ENCODE measurements at places on chromosomes 1 and 21. TPM values are rescaled to one million over a fixed set of nuclear protein-coding genes. Genes with fewer than 3 reads are reported as not detected.

The AGTRAP gene
- 102 TPM for total RNA-seq

The SH3GLB1 gene
- total RNA-seq = 34.2 TPM

The PPP2R5A gene
- 23.1 TPM for total RNA-seq

The CD5L gene
- not detected for total RNA-seq

The RIMKLA gene
- 0.84 TPM for total RNA-seq

The CFHR4 gene
- total RNA-seq = not detected

The DIPK1A gene
- total RNA-seq = 8.1 TPM

The SLAMF9 gene
- total RNA-seq = 0.24 TPM

The REN gene
- not detected for total RNA-seq

The C1orf159 gene
- 15.4 TPM for total RNA-seq
